ENCODE measurements at places on chromosomes 6 and 20. TPM values are rescaled to one million over a fixed set of nuclear protein-coding genes. Genes with fewer than 3 reads are reported as not detected.

The DLK2 gene
- total RNA-seq = not detected

The HLA-DOB gene
- total RNA-seq = 0.24 TPM

The MCHR2 gene
- not detected for total RNA-seq

The COL9A3 gene
- total RNA-seq = 1.7 TPM

The GABRR1 gene
- not detected for total RNA-seq

The OSTM1 gene
- 54.1 TPM for total RNA-seq

The TFAP2A gene
- total RNA-seq = 59.6 TPM
